NCI-H1694 (cell line): ENCODE measurements at places on chromosomes 2 and 18.

GRCh38 chr2:234044157-234044556 is 6.3 kb upstream of the SPP2 start:
- no peak for DNase-seq

DNA sequence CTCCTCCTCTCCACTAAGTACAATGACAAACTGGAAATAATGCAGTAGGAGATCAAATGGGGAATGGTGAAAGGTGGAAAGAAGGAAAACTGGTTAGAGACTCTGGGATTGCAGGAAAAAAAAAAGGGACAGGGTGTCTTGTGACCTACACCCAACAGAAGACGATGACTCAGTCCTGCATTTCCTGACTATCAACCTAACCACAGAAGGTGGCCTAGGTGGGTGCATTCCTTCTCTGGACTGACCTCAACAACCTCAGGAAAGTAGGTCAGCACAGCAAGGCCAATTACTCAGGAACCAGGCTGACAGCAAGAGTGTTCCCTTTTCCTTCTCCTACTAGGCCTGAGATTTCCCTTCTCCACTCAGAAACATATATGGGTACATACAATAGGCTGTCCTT is 1386.4 kb upstream of the ZEB2 start:
- no peak for DNase-seq

GRCh38 chr2:82234283-82234874 is 1929.8 kb upstream of the LRRTM1 start:
- DNase-seq, result no peak

DNA sequence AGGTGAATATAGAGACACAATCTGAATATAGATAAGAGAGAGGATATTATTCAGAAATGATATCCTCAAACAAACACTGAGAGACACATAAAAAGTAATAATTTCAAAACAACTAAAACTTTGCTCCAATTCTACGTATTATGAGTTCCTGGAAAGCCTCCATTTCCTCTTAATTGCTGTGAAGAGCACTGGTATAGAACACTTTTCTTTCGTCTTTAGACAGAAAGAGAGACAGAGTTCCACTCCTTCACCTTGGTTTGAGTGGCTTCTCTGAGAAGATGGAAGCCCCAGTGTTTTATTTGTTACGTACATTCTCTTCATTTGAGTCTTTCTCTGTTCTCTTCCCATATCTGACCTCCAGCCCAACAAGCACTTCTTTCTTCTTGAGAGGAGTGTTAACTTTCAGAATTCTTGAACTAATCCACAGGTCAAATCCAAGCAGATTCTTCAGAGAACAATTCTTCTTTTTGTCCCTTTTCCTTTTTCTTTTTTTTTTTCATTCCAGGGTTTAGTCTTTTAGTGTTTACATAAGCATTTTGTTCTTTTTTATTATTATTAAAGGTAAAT is 6.4 kb upstream of the PIK3C3 start:
- no peak for DNase-seq

GRCh38 chr2:224287531-224287930 is 114.4 kb downstream of the FAM124B start:
- DNase-seq, result no peak

- no peak for DNase-seq
These were observed 1355.1 kb upstream of the CRIM1 start for GRCh38 chr2:35000453-35000852.

DNA sequence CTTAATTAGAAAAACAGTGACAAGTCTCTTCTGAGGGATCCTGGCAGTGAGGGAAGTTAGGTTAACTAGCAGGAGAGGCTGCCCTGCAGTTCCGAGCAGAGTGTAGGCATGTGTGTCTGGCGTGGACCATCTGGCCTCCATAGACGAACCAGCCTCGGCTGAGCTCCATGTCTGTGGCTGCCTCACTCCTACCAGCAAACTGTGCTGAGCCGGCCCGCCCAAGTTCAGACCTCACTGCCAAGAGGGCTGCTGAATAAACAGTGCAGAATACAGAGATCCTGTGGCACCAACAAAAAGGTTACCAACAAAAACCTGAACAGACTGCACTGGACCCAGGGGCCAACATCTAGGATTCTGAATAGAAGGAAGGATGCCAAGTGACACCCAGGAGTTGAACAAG is 27.3 kb downstream of the INO80C start:
- DNase-seq, result no peak

GRCh38 chr2:234682492-234683228 is 185.8 kb upstream of the ARL4C start:
- DNase-seq, result peak; percentile 80

GRCh38 chr2:75560768-75561565 is at the start of gene EVA1A:
TSS of gene EVA1A (minus strand) at chr2:75560939. CDS start at chr2:75518140, 42,799 bp downstream.
- DNase-seq, result no peak

GRCh38 chr18:3016585-3017297 is 3.8 kb upstream of the LPIN2 start:
- DNase-seq, result no peak

- no peak for DNase-seq
These were observed 675 bp downstream of the FZD5 start for GRCh38 chr2:207768866-207769596.

- DNase-seq, result peak; percentile 3
These were observed 552.0 kb upstream of the NRP2 start for GRCh38 chr2:205130111-205130829.

DNA sequence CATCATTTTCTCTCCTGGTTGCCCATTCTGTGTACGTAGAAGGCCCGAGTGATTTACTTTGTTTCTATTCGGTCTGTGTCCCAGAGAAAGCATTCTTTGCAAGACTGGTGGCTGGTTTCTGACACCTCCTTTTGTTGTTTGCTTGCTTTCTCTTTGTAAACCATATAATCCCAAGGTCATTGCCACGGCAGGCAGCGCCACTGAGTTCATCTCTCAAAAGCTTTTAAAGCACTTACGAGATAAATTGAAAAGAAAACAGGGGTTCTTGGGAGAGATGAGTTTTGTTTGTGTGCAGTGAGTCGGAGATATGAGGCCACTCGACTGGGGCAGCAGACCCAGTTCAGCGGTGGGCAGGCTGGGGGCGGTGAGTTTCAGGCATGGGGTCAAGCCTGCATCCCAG is 137.6 kb downstream of the NCK2 start:
- DNase-seq, result no peak

DNA sequence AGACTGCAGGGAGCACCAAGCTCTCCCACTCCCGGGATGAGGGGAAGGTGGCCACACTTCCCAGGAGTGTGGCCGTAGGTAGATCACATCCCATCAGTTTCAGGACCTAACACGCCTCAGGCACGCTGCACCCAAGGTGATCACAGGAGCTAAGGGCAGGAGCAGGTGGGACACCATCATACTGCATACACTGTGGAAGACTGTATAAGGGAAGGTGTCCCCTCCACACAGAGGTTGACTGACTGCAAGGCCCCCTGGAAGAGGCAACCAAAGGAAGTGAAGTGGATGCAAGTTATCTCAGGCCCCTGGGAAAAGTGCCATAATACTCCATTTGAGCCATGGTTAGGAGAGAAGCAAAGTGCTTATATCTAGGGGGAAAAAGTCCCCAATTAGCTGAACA is 351.9 kb upstream of the SMIM21 start:
- DNase-seq, result no peak

DNA sequence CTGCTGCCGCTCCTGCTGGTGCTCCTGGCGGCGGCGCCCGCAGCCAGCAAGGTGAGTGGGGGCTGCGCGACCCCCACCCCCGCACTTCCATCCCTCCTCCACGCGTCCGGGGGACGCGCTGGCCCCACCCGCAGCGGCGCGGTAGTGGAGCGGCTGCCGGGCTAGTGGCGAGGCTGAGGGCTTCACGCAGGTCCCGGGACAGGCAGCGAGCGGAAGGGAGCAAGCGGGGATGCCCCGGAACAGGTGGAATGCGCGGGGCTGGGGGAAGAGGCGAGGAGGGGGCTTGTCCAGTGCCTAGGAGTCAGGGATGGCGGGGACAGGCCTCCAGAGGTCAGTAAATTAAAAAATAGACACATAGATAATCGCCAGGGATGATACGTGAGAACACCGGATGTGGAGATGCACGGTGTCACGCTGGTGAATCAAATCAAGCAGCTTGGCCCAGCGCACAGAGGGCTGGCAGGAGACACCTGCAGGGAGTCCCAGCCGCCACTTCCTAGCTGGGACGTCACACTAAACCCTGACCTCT is 403 bp downstream of the COL4A3 start:
- DNase-seq, result no peak

DNA sequence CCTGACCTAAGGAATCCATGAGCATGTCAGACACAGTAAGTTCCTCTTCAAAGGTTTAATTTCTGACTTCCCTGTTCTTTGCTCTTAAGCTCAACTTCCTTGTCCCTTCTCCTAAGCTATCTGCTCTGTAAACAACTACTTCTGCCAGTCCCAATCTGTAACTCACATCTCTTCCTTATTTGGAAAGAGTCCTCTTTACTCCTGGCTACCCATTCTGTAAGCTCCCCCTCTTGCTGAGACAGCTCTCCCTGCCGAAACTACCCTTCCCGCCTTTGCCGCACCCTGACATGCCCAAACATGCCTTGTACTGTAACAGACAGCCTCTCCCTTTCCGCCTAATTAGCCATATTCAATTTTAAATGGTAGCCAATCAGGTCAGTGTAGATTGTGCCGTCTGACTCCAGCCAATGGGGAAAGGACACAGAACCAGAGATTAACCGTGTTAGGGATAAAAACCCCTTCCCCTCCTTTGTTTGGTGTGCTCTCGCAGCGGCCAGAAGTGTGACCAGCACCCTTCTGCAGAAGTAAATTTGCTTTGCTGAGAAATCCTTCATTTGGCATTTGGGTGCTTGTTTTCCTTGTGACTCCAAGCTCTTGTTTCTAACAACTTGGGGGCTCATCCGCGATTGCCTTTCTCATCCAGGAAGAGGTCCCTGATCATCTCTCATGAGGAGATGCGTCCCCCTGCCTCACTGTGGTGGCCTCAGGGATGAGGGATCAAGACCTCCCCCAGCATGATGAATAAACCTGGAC is 49.0 kb downstream of the PIAS2 start:
- no peak for DNase-seq

GRCh38 chr2:88131201-88131998 is 3.5 kb upstream of the FABP1 start:
- no peak for DNase-seq

DNA sequence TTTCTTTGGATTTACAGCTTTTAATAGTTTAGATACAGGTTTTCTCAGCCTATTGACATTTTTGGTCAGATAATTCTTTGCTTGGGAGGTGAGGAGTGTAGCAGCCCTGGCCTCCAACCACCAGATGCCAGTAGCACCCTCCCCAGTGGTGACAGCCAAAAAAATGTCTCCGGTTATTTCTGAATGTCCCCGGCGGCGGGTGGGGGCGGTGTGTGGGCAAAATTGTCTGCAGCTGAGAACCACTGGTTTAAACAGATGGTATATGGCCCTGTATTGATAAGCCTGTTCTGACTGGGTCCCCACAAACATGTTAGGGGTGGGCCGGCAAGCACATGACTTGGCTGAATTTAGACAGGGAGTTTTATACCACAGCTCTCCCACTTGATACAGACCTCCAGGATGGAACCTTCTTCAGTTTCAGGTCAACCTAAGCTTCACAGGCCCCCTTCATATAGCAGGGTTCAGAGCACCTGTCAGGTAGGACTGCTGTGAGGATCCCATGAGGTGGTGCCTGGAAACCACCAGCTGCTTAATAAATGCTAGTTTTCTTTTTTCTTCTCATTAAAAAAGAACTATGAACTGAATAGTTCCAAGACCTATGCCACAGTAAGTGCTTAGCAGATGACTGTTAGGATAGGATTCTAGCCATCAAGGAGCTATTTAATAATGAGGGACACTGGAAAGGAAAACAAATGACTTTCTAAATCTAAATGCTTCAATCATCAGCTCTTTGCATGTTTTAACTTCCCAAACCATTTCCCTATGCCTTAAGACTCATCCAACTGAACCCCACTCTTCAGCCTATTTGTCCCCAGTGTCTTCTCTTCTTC is 18.1 kb downstream of the LPIN2 start:
- DNase-seq, result no peak

DNA sequence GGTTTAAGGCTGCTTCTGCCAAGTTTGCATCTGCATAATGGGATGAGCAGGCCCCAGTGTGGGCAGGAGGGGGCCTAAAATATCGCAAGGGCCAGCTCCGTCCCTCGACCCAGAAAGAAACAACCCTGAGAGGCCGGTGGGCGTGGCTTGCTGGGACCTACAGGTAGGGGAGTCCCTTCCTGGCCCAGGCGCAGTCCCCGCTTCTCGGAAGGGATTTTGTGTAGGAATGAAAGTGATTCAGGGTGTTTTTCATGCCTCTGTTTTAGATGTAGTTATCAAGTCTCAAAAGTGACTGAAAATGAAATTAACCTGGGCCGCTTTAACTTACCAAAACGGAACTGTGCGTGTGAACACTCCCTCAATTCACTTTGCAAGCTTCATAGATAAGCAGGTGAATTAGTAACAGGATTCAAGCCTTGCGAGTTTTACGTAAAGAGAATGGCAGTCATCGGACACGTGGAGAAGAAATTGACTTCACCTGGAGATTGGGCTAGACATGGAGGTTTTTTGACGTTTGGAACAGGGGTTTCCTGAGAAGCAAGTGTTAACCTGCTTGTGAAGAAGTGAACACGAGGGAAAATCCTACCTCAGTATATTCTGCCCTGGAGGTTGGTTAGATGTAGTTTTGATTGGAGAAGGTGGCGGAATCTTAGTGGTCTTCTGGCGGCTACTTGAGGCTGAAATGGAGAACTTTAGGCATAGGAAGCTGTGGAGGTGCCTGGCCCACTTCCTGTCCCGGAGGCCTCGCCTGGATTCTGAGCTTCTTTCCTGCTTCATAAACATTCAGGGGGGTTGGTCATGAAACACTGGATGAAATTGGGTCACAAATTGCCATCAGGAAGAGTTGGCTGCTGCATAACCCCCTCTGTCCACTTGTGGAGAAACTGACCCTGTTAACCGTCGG is 1.7 kb downstream of the NCK2 start:
- DNase-seq, result no peak

DNA sequence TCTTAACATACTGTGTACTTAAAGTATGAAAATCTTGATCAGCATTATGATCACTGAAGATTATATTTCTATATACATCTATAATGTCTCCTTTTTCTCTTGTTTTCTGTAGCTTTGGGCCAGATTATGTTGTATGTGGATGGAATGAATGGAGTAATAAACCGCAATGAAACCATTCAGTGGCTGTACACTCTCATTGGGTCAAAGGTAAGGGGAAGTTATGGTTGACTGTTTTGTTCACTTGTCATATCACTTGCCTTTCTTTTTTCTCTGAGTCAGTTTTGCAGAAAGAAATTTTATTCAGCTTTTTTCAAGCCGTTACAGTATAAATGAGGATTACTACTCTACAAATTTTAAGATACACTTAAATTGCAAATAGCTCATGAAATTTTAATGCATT is 252.5 kb downstream of the TPGS2 start:
- no peak for DNase-seq
